Stimulated activated effector memory CD8-positive, alpha-beta T cell treated with anti-CD3 and anti-CD28 coated beads, Interleukin-12 subunit alpha, Interleukin-12 subunit beta, amount 100 ng/mL, for 72 hours (primary cell): ENCODE measurements at places on chromosomes 4 and X.
A peak's percentile ranks its signal among the peaks of the same experiment; 100 is the strongest.

GRCh38 chr4:85244638-85245037 is 230.3 kb upstream of the ARHGAP24 start:
- DNase-seq, result no peak

GRCh38 chr4:17476853-17477252 is 35.0 kb downstream of the QDPR start:
- no peak for DNase-seq

- DNase-seq, result no peak
Measured at GRCh38 chr4:147361726-147362125, 119.2 kb upstream of the EDNRA start.

GRCh38 chr4:94516999-94517398 is 65.3 kb downstream of the PDLIM5 start:
- no peak for DNase-seq

- peak; percentile 77 for DNase-seq
Measured at GRCh38 chr4:123398853-123399626, 2.4 kb downstream of the SPRY1 start.

DNA sequence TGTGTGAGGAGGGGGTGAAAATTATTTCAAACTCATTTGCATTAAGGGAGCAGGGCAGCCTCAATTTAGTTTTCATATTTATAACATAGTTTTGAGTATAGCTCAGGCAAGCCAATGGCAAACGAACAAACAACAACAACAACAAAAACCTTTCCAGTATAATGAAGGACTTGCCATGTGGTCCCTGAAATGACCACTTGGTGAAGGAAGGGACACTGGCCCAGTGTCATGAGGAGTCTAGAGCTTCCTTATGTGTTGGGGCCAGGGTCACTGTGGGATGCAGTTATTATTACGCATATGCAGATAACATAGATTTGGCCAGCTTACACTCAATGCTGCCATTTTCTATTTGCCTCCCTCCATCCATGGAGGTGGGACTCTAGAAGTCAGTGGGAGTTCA is 23.3 kb downstream of the NKX3-2 start:
- no peak for DNase-seq

DNA sequence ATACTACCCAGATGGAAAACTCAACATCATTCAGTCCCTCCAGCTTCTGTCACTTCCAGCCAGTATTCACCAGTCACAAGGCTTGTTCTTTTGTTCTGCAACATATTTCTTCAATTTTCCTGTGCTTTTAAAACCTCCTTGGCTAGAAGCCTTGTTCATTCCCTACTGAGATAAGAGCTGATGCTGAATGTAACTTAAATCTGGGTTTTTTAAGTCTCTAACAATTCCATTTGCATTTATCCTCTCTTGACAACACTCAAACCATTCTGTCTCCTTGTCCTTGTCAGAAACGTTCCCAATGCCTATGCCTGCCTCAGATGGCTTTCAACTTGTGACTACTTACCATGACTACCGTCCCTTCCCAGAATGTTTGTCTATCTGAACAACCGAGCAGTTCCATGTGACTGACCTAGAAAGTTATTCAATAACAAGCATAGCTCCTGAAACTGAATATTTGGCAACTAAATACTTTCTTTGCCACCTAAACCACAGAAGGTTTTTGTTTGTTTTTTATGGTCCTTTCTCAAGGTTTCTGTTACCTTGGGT is 682.9 kb upstream of the GALNTL6 start:
- DNase-seq, result no peak

DNA sequence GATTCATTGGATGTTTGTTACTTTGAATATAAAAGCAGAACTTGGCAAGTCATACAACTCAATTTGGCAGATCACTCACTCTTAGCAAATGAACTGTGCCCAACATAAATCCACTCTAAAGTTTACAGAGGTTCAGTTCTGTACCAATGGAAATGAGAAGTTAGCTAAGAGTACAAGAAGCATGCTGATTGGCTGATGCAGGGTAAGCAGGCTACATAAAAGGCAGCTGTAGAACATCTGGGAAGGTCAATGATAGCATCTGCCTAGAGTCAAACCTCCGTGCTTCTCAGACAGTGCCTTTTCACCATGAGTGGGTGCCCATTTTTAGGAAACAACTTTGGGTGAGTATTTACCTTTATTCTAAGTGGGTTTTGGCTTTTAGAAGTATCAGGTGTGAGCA is at the start of gene TDO2:
TSS of gene TDO2 (plus strand) at position 244 of the 400 bp plus-strand sequence. CDS start at position 307, 63 bp downstream.
- no peak for DNase-seq

DNA sequence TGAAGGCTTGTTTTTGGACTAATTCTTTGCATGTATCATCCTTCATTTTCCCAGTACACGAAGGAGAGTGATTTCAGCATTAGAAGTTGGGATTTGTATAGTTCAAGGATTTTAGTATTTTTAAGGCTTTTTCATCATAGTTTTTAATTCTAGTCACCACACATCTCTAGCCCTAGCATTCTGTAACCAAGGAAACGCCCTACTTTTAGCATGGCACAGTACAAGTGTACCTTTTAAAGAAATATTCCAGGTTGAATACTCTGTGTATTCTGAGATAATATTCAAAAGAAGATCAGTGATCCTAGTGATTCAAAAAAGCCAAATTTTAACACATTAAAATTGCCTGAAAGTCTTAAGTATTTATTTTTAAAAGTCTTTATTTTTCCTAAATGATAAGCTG is 150.5 kb downstream of the RAP1GDS1 start:
- DNase-seq, result no peak

DNA sequence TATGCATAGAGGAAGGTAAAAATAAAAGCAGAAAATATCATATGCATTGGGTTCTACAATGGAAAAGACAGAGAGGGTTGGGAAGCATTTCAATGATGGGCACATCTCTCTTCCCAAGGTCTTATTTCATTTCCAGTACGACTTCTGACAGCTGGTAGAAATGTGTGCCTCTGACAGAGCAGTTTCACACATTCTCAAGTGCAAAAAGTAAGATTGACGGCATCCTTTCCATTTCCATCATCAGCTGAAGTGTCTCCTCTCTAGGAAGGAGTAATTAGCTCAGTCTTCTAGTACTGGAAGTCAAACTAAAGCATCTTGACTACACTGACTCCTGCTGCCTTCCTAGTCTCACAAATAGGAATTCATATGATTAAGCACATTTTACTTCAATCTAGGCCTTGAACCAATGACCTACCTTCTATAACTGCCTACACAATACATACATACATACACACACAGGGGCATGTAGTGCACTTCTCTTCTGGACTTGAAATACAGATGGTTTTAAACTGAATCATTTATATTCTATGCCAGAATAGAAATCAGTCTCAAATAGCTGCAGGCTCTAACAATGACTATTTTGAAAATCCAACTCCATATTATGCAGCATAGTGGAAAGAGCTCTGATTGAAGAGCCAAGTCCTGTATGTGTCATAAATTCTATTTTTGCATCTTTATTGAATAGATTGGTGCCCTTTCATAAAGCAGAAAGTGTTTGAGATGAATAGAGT is 473.4 kb downstream of the INPP4B start:
- DNase-seq, result no peak

- DNase-seq, result no peak
Measured at GRCh38 chr4:159308566-159309340, 205.9 kb downstream of the RAPGEF2 start.

- DNase-seq, result no peak
Measured at GRCh38 chr4:84683064-84683850, 100.3 kb downstream of the CDS1 start.

GRCh38 chr4:179595671-179596410 is 2153.6 kb upstream of the AGA start:
- no peak for DNase-seq

DNA sequence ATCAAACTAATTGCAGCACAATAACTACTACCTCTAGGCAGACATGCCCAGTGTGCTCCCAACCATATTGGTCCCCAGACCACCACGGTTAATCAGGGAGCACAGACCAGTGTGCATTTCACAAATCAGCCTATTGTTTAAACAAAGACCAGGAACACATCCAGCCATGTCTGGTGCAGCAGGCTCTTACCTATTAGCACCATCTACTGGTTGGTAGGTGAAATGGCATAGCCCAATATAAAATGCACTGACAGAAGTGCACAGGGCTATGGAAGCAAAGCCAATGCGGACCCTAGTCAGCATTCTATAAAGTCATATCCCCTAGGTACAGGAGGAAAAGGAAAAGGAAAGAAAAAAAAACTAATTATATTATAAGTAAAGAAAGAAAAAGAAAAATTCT is 15.5 kb upstream of the CYLC1 start:
- no peak for DNase-seq

- DNase-seq, result no peak
Measured at GRCh38 chr4:149164282-149164681, 651.4 kb downstream of the IQCM start.

- no peak for DNase-seq
Measured at GRCh38 chrX:38970845-38971244, 169.6 kb downstream of the MID1IP1 start.

DNA sequence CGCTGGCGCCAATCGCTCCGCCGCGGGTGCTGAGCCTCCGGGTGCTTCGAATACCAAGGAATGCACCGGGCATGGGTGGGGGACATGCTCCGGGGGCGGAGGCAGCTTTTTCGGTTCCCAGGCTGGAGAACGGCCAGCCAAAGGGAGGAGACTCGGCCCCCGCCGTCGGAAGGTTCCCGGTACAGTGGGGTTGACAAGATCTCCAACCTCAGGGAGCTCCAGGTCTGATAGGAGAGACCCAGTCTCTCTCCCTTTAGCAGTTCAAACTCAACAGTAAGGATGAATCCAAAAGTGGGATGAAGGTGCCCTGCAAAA is 29.1 kb upstream of the BCORL1 start:
- no peak for DNase-seq

- DNase-seq, result no peak
Measured at GRCh38 chrX:67558267-67558666, 14.4 kb downstream of the AR start.

DNA sequence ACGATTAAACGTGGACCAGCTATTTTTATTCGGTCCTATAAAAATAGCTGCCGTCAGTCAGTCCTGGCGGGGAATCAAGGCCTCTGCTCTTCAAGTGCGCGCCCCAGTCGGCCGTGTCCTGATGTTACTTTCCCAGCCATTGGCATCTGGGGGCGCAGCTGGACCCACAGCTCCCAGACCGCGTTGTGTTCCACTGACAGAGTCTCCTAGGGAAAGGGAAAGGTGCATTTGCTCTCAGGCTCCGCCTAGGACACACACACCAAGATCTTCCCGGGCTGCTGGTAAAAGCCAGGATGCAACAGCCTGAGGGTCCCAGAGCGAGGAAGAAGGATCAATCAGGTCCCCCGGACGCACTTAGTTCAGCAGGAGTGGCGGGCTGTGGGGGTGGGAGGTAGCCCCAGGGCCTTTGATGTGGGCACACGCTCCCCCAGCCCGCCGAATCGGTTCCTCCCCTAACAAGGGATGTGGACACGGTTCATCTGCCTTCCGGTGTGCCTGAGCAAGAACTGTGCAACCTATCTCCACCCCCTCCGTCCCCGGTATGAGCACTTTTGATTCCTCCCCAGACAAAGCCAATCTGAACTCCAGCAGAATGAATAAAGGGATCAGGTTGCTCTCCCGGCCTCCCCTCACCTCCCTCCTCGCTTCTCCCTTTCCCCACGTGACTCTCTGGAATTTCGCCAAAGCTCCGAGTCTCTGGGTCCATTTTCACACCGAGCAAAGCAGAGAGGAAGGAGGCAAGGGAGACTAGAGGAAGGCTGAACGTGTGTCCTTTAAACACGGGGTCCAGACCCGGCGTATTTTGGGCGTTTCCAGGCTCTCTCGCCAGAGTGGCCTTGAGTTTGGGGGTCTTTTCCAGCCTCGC is 626 bp upstream of the FRAS1 start:
- no peak for DNase-seq

GRCh38 chrX:66675541-66675940 is 36.7 kb upstream of the EDA2R start:
- no peak for DNase-seq

DNA sequence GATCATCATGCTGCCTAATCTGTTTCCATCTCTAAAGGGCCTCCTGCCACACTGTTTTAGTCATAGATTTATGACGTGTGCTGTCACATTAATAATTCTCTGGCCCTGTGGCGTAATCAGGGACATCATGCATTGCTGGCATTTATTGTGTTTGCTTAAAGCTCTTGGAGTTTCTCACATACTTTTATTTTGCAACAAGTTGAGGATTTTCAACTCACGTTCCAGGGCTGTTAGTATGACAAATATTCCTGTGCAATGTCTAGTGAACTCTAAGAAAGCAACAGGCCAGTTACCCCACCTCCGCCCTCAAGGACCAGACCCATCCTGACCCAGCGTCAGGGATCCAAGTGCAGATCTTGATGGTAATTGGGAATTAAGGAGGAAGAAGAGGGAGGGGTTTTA is 7.8 kb upstream of the PIGA start:
- no peak for DNase-seq

DNA sequence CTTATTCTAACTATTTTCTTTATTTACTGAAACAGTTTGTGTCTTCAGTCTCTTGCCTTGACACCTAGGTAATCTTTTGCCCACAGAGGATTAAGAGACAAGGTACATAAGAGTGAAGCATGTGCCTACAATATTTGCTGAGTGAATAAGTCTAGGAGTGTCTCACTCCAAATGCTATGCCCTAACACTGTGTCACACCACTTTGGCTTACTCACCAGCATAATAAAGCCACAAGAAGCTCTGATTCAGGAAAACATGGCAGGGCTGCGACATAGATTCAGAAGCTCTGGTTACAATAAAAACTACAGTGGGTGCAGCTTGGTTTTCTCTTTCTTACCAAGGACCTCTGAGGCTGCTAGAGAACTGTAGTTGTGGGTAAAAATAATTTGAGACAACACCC is 127.1 kb downstream of the RBM46 start:
- no peak for DNase-seq
